Activated CD4-positive, alpha-beta memory T cell treated with anti-CD3 and anti-CD28 coated beads for 36 hours (primary cell): ENCODE measurements at places on chromosomes 12 and 14. TPM values are rescaled to one million over a fixed set of nuclear protein-coding genes. Genes with fewer than 3 reads are reported as not detected.

The PLEKHH1 gene
- total RNA-seq, result 1.9 TPM

The LDHB gene
- total RNA-seq, result 1,884 TPM

- no peak for DNase-seq
Measured at GRCh38 chr12:113634474-113634873, 162.8 kb upstream of the LHX5 start.

DNA sequence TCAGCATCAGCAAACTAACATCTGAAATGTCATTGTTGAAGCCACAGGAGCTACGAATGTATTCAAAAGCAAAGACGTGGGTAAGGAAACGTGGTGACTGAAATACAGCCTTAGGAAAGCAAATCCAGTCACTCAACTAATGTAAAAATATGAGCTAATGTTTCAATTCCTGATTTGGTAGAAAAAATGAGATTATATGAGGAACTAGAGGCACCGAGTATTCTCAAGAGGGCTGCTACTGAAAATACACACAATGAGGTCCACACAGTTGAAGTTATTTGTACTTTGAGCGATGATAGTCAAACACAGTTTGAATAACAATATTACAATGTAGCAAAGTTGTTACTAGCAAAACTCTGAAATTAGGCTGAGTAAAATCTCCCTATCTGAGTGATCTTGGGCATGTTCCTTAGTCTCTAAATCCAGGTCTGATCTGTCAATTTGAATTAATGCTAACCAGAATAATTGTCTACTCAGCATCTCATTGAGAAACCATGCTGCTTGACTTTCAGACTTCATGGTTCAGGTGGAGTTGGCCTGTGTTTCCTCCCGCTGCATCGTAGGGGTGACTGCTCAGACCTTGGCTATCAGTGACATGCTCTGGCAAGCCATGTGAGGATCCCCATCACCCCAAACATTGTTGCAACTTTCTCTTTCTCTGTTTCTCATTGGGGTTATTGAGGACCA is 467.1 kb upstream of the SOX5 start:
- no peak for DNase-seq

DNA sequence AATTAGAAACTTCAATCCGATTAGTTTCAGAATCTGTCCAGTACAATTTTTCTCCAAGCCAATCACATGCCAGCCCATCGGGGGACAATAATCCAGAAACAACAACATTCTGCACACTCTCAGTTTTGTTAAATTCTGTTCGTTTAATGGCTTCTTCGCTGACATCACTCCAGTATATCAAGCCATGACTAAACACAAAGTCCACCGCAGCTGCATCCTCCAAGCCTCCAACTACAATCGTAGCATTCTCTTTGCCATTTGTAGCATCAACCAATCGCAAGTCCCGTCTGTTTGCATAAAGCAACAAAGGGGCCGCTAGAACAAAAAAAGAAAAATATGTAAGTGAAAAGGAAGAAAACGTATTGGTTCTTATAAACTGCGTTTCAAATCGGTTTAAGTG is 22.5 kb downstream of the LRP6 start:
- DNase-seq, result no peak

- DNase-seq, result no peak
Measured at GRCh38 chr12:118922405-118922804, 58.9 kb upstream of the SRRM4 start.

GRCh38 chr14:77026930-77027537 is 1.5 kb downstream of the IRF2BPL start:
- DNase-seq, result peak; percentile 61

- DNase-seq, result no peak
Measured at GRCh38 chr14:37464192-37464858, 130.7 kb downstream of the FOXA1 start.

DNA sequence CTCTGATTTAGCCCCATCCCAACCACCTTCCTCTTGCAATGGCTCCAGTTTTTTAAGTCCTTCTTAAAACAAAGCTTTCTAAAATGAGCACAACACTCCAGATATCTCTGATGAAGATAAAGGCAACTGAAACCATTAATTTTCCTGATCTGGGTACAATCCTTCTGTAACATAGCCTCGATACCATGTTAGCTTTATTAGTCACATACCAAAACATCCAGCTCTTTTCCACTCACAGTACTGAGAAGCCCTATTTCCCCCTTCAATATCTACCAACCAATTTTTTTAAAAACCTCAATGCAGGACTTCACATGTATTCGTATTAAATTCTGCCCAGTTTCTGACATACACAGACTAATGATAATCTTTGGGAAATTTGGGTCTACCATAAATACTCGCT is 105.9 kb downstream of the MED13L start:
- DNase-seq, result no peak

DNA sequence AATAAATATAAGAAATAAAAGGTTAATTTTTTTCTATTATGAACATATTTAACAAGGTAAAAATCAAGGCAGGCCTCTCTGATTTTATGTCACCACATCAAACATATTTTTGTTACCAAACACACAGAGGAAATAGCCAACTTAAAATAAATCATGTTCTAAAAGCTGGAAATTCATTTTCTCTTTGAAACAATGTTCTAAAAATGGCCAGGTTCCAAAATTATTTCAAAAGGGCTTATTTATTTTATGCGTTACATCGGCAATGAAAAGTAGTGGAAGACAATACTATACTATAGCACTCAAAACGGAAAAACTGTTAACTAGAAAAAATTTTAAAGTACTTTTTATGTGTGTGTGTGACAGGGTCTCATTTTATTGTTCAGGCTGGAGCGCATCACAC is 24.0 kb upstream of the RASSF8 start:
- DNase-seq, result no peak

- DNase-seq, result peak; percentile 51
Measured at GRCh38 chr12:46303039-46303666, 34.3 kb upstream of the SLC38A1 start.

DNA sequence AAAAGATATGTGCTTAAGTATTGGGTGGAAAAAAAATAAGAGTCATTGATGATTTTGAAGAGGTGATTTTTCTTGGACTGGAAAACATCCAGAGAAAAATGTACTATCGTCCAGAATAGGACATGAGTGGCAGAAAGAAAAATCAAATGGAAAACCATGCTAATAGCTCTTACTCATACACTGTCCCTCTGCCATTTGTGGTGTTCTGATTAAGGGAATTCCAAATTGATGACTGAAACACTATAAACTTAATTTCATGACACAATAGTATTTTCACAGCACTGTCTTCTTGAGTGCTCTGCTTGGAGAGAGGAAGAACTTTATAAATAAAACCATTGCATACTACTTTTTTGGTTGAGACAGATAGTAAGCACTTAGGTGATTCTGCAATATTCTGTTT is 72.4 kb downstream of the USP15 start:
- no peak for DNase-seq

- no peak for DNase-seq
Measured at GRCh38 chr12:52070185-52070925, 577 bp downstream of the ATG101 start.

DNA sequence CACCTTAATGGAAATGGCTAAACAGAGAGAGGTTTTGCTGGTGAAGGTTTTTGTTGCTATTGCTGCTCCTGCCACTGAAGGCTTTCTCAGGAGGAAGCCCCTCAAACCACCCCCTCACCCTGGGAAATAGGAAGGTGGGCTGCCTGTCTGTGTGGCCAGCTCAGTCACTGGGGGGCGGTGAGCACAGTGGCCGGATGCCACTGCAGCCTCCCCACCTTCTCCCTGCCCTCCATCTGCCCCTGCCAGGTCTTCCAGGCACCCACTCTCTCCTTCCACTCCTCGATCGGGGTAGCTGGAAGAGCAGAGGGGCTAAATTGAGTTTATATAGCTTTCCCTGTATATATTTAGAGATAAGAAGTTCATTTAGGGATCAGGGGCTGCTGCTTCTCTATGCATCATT is 80.8 kb downstream of the PAPOLA start:
- DNase-seq, result no peak

DNA sequence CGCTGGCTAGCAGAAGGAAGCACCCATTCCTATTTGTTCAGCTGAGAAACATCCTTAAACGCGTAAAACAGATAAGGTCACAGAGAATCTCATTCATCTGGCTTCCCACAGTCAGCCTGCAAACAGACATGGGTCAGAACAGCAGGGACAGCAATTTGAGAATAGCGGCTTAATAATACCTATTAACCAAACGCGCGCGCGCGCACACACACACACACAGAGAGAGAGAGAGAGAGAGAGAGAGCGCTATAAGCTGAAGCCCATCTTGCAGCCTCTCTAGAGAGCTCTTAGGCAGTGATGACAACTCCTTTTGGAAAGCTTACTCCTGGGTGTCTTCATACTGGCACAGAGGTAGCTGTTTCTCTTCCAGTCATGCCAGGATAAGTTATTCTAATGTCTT is 26.4 kb downstream of the TMEM132D start:
- DNase-seq, result no peak

- no peak for DNase-seq
Measured at GRCh38 chr12:100020370-100020769, 35.6 kb upstream of the ANKS1B start.
